Right kidney (tissue), 9 donors: ENCODE measurements at places on chromosomes 1 and 21.

DNA sequence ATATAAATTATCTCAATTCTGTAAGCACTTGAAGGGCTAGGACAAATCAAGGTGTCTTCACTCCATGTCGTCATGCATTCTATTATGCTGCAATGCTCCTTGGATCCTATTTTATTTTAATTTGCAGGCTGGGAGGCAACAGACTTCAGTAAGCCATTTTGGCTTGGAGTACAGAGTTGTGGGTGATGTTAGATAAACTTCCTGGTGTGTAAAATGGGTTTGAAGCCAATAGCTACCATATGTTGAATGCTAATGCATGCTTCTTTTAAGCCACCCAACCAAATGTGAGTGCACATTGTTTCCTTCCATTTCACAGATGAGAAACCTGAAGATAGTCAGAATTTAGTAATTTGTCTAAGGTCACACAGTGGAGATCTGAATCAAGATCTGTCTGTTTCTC, 482.8 kb downstream of the DISC1 start:
- no peak for DNase-seq

GRCh38 chr1:235703506-235703905, 53.9 kb upstream of the GNG4 start:
- no peak for DNase-seq

DNA sequence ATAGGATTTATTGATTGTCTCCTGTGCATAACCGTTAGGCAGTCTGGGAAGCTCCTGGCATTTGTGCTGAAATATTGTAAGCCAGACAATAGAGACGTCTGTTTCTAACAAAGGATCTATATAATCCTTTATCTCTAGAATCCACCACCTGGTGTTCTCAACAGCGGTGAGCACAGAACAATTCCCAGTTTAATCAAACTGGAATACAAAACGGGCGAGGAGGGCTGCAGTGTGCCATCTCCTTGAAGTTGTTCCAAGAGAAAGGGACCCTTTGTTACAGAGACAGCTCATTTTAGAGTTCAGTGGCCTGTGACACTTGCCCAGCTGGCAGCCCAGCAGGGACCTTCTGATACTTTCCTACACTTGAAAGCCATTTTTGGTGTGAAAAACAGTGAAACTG, 162.8 kb upstream of the IVNS1ABP start:
- no peak for DNase-seq

- DNase-seq = no peak
Measured at GRCh38 chr1:58738876-58739275, 39.0 kb upstream of the MYSM1 start.

- DNase-seq = no peak
Measured at GRCh38 chr1:6637770-6638169, 13.1 kb downstream of the THAP3 start.

GRCh38 chr21:46052703-46053651, 44.9 kb upstream of the COL6A2 start:
- DNase-seq = no peak
